AG10803 (cell line): ENCODE measurements at places on chromosomes 5 and 9.

GRCh38 chr9:87545858-87546257 is 48.2 kb downstream of the DAPK1 start:
- DNase-seq: no peak

GRCh38 chr5:75710637-75711036 is 6.6 kb downstream of the POC5 start:
- DNase-seq: no peak

DNA sequence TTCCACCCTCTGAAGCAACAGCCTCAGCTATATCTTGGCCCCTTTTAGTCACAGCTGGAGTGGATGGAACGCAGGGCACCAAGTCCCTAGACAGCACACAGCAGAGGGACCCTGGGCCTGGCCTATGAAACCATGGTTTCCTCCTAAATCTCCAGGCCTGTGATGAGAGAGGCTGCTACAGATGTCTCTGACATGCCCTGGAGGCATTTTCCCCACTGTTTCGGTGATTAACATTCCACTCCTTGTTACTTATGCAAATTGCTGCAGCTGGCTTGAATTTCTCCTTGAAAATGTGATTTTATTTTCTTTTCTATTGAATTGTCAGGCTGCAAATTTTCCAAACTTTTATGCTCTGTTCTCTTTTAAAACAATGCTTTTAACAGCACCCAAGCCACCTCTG is 384.8 kb downstream of the PRR16 start:
- DNase-seq: peak; percentile 6

GRCh38 chr5:90020575-90021538 is 388.7 kb downstream of the CETN3 start:
- DNase-seq: peak; percentile 67

GRCh38 chr5:140073296-140073695 is 30.2 kb upstream of the NRG2 start:
- peak; percentile 22 for DNase-seq

GRCh38 chr9:130008538-130008937 is 34.5 kb downstream of the FNBP1 start:
- DNase-seq: no peak

DNA sequence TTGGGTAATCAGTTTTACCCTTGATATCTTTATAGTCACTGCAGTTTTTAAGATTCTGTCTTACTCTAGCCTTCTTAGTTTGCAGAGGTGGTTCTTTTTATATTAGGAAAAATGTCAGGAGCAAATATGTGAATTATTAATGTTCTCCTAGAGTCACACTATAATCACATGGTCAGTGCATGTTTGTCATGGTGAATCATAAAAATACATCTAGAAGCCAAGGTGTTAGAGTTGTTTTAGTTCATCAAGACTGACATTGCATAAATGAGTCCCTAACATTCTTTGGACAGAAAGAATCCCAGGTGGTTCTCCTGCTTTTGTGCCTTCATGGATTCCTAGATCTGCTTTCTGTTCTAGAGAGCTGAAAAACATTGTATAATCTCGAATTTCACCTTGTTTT is 22.9 kb downstream of the ATG10 start:
- no peak for DNase-seq

GRCh38 chr5:119070578-119070827 is 384 bp upstream of the DMXL1 start:
- no peak for DNase-seq

DNA sequence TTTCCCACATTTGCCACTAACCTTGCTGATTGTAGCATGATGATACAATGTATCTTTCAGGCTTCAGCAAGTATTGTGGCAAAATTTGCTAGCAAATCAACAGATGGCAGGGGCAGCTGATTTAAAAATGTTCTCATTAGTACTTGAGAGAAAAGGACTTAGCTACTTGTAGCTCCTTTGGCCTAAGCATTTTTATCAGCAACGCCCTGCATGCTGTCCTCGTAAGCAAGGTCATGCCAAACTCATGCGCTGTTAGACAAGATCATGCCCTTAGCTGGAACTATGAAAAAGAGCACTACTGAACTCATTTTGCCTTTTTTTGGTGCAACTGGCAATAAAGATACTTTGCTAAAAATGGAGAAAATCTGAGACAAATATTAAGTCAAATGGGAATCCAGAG is 197.1 kb downstream of the ICE1 start:
- no peak for DNase-seq

- DNase-seq: no peak
Observed at GRCh38 chr5:45578270-45578669, 117.9 kb downstream of the HCN1 start.

GRCh38 chr5:115985802-115986757 is 23.8 kb downstream of the LVRN start:
- peak; percentile 81 for DNase-seq

DNA sequence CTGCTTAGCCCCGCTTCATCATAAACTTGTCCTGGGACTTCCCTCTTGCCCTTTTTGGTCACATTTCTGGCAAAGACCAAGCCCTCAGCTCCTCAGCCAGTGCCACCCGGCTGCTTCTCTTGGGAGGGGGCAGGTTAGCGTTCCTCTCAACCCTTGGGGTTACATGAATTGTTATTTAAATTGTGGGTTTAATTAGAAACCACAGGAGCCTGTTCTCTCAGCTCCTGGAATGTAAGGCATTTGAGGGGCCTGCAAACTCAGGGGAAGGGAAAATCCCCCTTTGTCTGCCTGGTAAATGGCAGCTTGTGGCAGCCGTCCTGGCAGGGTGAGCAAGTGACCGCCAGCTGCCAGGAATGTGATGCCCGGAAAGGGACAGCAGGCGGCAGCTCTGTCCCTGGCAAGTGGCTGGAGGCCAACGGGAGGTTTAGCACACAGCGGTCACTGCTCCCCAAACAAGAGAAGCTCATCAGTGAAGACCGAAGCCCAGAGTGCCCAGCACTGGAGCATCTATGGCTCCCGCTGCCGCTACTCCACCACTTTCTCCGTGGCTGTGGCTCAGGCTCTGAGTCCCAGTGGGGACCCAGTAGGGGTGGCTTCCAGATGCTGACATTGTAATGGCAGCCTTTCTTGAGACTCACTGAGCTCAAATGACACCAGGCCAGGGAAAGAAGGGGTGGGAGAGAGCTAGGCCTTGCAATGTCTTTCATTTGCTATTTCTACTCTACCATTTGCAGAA is 51.7 kb downstream of the SHB start:
- peak; percentile 92 for DNase-seq

GRCh38 chr5:1214936-1215220 is 10.3 kb upstream of the SLC6A18 start:
- no peak for DNase-seq

- DNase-seq: no peak
Observed at GRCh38 chr9:113403646-113404045, 2.6 kb upstream of the ALAD start.

DNA sequence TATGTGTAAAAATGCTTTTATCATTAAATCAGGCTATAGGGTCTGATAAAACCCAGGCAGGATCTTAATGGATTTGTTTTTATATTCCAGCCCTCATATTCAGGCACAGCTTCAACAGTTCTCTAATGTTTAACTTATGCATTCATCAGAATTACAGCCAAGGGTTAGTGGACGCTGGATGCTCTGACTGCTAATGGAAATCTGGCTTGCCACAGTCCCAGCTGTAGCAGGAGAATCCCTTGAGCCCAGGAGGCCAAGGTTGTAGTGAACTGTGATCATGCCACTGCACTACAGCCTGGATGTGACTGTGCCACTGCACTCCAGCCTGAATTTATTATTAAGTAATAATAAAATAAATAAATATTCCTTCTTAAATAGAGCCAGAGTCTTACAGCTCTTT is 98.0 kb downstream of the SLC25A46 start:
- DNase-seq: no peak

GRCh38 chr9:35907711-35908503 is 1.4 kb upstream of the SPAAR start:
- DNase-seq: peak; percentile 86

DNA sequence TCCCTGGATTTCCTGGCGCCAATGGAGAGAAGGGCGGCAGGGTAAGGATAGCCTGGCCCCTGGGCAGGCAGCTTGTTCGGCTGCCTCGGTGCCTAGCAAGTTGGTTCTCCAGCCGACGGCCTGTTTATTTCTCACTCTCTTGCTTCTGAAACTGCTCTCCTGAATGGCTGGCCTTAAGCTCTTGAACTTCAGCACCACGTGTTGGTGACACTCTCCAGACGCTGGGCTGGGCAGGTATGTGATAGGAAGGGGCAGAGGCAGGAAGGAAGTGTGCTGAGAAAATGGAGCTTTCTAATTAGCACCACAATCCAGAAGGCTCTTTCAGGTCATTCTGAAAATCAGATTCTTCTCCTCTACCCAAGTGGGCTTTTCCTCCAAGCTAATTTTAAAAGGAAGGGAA is 91.4 kb upstream of the FCN2 start:
- DNase-seq: no peak

DNA sequence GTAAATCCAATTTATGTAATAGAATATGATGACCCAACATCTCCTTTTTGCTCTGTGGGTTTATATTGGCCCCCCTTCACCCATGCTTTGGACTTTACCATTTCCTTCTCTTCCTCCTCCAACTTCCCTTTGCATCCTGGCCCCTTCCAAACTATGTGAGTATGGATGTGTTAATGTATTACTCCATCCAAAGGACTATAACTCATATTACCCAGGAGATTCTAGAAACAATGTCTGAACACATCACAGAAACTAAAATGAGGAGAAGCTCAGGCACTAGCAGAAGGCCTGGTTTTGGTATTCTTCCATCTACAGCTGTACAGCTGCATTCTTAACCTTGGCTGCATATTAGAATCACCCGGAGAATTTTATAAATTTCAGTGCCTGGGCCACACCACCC is 110.7 kb downstream of the PDE4D start:
- DNase-seq: no peak

DNA sequence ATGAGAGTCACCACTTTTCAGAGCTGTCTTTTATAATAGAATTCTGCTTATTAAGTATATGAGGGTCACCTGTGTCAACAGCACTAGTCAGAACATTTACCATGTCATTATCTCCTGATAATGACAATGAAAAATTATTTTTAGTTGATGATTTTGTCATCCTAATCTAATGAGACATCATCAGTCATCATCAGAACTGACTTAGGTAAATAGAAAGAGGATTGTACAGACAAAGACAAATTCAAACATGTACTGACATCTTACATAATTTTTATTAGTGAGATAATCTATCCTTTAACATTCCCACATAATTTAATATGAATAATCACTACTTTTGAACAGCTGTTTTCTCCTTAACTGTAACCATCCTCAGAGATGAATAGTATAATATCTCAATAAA is 22.6 kb downstream of the CDH9 start:
- DNase-seq: no peak

DNA sequence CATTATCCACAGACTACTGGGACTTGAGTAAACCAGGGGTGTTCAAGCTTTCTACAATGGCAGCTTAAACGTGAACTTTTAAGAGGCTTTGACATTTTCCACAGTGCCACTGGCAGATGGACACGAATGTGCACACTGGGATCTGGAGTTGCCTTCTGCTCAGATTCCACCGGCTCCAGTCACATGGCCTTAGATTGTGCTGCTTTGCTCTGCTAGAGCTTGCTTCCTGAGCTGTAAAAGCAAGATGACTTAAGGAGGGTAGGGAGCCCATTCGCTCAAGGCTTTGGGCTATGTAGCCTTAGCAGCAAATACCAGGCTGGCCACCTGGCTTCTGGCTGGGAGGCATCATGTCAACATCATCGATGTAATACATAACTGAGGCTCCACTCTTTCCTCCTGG is 436.9 kb downstream of the MED10 start:
- DNase-seq: no peak

GRCh38 chr5:15550502-15551112 is 50.6 kb downstream of the FBXL7 start:
- DNase-seq: peak; percentile 44

GRCh38 chr5:141100243-141100805 is at the start of gene PCDHB3:
PCDHB3 (plus strand) TSS chr5:141100473; CDS start chr5:141100650, 177 bp downstream.
- peak; percentile 32 for DNase-seq

- no peak for DNase-seq
Observed at GRCh38 chr9:34346873-34347799, 17.8 kb downstream of the NUDT2 start.

DNA sequence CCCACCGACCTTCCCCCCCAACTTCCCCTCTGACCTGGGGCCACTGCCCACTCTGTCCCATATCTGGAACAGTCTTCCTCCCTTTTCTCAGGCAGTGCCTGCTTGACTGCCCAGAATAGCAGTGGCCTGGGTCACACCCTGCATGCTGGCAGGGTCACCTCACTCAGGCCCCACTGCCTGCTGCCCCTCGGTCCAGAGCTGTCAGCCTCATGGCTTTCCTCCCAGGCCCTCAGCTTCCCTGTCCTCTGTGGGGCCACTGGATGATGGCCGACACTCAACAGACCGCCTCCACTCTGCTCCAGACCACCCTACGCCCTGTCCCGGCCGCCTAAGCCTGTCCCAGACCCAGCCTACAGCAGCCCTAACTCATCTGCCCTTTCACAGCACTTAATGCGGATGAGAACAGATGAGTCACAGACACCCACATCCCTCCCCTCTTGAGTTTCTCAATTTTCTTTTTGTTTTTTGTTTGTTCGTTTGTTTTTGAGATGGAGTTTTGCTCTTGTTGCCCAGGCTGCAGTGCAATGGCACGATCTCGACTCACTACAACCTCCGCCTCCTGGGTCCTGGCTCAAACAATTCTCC is 5.9 kb downstream of the PNPLA7 start:
- DNase-seq: peak; percentile 50

DNA sequence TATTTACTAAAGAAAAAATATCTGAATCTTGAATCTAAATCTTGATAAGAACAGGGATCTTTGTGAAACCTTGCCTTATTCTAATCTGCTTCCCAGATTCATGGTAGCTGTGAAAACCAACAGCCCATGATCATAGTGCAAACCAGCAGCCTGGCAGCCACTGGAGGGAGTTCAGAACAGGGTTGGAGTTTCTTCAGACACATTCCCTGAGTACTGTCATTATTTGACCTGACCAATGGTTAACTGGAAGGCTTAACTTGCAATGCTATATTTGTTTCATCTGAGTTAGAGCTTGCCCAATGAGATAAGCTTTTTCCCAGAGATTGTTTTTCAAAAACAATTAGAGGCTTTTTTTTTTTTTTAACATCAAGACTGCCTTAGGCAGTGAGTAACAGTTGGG is 47.8 kb downstream of the LOX start:
- DNase-seq: no peak

- no peak for DNase-seq
Observed at GRCh38 chr5:14115323-14115895, 27.7 kb upstream of the TRIO start.

DNA sequence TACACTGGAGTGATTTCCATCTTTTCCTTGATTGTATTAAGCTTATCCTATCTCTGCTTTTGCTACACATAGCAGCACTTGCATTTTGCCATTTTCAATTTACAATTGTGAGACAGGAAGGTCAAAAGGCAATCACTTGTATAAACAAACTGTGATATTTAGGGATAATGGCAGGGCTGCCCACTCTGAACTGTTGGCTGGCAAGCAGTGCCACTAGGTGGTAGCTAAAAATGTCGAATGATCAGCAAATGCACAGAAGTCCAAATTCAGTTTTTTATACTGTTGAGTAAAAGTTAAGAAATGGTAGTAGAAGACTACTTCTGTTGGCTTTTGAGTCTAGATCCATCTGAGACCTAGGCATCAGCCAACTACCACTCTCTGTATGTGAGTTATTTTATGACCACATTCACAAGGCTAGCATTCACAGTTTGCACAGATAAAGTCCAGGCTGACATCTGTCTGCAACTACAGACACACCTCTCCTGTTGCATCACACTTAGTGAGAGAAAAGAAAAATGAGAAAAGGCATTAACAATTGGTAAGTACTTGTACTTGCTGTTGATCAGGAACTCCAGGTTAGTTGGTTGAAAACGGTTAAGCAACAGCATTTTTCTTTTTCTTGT is 108.8 kb upstream of the ASTN2 start:
- DNase-seq: no peak
